Anterior cingulate cortex (tissue), 58 donors: ENCODE measurements at places on chromosomes 7 and 10.

DNA sequence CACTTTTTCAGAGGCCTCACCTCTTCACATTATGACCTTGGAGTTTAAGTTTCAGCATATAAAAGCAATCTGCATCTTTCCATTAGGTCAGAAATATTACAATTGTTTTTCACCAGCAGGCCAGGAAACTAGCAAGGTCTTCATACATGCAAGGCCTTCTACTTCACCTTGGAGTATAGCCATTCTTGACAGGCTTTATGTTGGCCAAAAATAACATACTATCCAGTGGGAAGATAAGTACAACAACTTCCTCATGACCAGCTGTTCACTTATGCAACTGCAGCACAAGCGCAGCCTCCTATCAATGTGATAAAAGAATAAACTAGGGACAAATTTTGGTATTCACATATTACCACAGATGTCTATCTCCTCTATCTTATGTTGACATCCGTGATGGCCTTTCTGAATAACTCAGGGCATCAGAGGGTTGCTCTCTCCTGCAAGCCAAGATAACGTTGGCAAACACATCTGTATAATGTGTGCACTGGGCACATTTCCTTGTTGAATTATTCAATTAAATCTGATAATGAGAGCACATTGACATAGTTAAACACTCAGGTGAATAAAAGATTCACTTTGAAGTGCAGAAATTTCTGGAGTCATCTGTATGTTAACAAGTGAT lies 239.8 kb downstream of the FZD1 start:
- DNase-seq = no peak

DNA sequence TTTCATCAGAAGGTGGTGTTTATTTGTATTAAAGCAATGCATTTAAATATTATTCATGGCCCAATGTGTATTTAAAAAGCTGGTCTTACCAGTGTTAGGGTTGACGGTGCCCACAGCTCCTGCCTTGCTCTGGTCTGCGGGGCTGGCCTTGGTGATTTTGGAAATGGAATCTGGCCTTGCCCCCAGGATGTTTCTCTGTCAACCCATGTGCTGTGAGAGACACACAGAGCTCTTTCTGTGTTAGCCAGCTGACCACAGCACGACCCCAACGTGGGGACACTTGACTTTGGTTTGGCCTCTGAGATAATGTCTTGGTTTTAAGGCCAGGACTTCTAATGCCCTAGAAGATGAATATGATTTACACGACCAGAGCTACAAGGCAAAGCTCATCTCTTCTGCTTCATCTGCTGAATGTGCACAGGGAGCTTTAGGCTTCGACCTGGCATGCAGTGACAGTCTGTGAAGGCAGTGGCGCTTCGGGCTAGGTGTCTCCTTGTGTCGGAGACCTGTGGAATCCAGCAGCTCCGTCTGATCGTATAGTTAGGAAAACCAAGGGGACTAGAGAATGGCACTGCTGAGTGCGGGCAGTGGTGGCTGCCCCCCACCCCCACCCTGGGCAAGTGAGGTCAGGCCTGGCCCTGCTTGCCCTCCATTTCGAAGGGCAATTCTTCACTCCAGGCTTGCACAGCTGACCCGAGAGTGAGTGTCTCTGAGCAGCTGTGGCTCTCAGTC lies 246.1 kb downstream of the EBF3 start:
- no peak for DNase-seq

DNA sequence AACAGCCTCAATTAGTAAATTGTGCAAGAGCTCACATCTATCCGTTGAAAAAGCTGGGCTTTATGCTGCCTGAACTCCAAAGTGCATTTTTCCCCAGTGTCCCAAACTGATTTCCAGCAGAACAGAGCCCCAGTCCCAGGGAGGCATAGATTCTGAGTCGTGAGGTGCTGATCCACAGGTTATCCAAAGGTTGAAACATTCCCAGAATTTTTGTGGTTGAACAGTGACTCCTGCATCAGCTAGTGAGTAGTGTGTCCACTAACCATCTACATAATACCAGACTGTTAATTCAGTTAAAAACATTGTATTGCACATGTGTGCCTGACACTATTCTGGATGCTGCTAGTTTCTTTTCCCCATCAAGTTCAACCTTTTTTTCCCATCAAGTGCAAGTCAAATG lies 761.5 kb downstream of the GATA3 start:
- DNase-seq = no peak

GRCh38 chr7:44222074-44222473 lies 21.3 kb downstream of the YKT6 start:
- no peak for DNase-seq

- no peak for DNase-seq
Measured at GRCh38 chr7:33744293-33745075, 160.9 kb upstream of the BMPER start.

- no peak for DNase-seq
Measured at GRCh38 chr7:107166736-107167426, 1.9 kb upstream of the HBP1 start.

DNA sequence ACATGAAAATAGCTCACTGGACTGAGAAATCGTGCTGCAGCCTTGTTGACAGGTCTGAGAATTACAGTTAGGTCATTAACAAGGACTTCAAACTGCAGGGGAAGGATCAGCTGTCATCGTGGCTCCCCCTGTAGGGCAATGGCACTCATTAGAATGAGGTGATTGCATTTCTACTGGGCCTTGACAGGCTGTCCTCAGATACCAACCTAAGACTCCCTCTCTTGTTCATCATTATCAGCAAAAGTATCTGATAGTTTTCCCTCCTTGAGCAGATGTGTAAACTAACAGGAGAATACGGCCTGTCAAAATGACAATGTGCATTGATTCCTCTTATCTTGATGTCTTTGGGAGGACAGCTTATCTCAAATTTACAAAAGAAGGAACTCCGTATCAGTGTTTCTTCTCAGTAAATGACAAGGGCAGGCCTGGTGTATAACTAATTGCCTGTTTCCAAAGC lies 648.5 kb upstream of the LRRN3 start:
- DNase-seq = no peak

GRCh38 chr7:36175886-36176285 lies 22.8 kb downstream of the EEPD1 start:
- DNase-seq = no peak

GRCh38 chr10:97031459-97031858 lies 154.3 kb downstream of the SLIT1 start:
- no peak for DNase-seq

GRCh38 chr10:117830787-117831212 lies 215.9 kb downstream of the RAB11FIP2 start:
- DNase-seq = no peak

- DNase-seq = no peak
Measured at GRCh38 chr7:136012238-136012637, 35.1 kb upstream of the MTPN start.

GRCh38 chr7:12670743-12671520 lies 16.5 kb upstream of the ARL4A start:
- no peak for DNase-seq

DNA sequence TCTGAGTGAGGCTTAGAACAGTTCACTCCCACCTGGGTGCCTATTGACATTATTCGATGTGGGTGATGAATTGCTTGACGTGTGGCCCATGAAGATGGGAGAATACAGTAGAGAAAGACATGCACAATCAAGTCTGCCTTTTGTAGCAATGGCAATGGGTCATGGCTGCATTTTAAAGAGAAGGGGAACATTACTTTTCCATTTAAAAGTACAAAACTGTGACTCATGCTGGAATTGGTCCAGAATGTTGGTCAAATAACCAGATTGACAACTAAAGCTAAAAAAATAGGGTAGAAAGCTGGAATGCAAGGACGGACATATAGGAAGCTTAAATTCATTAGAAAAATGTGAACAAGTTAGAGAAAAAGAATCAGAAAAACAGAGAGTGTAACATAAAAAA lies 104.1 kb upstream of the SLC25A13 start:
- no peak for DNase-seq

DNA sequence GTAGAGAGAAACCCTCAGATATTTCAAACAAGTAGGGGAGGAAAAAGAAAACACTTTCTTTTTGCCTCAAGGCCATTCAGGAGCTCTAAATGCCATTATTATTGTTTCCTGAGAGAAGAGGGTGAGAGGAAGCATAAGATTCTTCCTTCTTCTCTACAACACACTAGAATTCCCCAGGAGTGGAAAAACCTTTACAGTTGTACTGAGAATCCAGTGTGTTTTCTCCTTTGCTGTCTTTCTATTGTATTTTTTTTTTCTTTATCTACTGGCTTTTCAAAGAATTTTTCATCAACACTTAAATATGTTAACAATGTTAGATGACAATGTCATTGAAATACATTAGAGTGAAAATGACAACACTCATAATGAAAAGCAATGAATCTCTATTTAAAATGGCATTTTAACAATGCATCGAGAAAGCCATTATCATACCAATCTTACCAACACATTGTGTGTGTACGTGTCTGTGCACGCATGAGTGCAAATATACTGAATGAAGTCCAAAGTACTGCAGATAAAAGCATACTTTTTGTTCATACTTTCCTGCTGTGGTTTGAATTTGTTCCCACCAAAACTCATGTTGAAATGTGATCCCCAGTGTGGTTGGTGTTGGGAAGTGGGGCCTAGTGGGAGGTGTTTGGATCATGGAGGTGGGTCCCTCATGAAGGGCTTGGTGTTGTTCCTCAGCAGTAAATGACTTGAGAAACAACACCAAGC lies 24.2 kb upstream of the MACC1 start:
- no peak for DNase-seq

DNA sequence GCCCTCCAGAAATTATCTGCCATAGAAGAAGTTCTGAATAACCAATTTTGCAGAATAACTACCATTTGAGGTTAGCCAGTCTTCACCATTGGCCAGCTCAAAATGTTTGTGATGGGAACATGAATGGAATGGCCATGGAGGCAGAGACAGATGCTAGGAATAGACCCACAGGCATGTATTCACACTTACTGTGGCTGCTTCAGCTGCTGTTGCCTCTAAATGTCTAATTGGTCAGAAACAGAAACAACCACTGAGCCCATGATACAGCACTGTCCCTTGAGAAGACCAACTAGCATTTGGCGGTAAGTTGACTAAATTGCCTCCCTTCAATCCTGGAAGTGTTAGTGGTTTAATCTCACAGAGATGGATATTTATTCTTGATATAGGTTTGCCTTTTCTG lies 38.6 kb upstream of the TAS2R16 start:
- DNase-seq = no peak

DNA sequence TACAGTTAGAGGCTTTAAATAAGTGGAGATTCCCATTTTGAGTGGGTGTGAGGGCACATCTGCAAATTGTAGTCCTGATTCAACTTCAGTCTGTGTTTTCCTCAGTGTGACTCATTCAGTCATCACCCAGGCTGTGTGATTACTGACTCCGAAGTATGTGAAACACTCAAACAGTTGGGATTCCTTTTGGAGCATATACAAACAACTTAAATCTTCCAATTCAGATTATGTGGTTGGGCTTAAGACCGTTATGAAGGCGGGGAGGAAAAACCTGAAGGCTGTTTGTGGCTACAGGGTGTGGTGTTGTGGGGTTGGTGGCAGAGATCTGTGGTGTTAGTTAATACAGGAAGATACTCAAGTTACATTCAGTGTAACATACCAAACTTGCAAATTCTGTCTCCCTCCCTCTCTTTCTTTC lies 259.7 kb upstream of the FERD3L start:
- DNase-seq = no peak

- no peak for DNase-seq
Measured at GRCh38 chr7:116561697-116562483, 37.1 kb downstream of the CAV1 start.

DNA sequence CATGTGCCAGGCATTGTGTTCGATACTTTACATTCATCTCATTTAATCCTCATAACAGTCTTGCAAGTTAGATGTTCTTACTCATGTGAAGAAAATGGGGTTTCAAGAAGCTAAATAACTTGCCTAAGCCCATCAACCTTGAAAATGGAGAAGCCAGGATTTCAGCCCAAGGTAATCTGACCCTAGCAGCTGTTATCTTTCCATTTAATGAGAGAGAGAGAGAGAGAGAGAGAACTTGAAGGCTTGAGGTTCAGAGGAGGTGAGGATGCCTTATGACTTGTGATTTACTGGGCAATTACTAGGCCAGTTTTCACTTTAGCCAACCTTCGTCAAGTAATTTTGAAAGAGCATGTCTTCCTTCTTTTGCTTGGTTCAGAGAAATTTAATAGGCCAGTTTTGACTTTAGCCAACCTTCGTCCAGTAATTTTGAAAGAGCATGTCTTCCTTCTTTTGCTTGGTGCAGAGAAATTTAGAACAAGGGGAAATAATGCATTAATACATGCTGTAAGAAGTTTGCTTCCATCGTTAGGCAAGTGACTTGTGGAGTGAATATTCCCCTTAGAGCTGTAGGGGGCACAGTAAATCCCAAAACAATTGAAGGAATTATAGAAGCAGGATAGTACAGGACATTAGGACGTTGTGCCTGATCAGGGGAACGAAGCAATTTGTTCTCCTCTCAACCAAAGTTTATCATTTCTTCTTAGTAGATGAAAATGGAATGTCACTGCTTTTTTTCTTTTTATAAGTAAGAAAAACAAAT lies 143.0 kb upstream of the BMPER start:
- DNase-seq = no peak

DNA sequence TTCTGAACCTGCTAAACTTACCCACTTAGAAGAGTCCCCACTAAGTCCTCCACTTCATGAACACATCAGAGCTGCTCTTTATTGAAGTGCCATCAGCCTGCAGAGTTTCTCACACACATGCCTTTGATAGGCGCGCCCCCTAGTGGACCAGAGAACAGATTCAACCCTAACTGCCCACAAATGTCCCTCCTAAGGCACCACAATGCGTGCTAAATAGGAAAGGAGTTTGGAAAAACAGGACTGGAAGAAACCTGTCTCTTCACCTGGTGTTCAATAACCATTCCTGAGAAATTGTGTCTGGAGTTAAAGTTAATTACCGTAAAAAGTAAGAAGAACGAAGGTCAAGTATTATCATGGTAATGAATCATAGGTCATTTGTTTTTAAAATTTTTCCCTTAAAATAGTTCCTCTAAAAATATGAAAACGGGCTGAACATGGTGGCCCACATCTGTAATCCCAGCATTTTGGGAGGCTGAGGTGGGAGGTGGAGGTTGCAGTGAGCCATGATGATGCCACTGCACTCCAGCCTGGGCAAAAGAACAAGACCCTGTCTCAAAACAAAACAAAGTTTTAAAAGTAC lies 249.7 kb downstream of the ELMO1 start:
- DNase-seq = peak; percentile 84
